ENCODE measurements at places on chromosomes 1 and 21.

- no peak for DNase-seq
Measured at GRCh38 chr1:36737767-36738166, 255.1 kb upstream of the CSF3R start.

GRCh38 chr1:34929853-34930701, 627 bp upstream of the DLGAP3 start:
- no peak for DNase-seq

DNA sequence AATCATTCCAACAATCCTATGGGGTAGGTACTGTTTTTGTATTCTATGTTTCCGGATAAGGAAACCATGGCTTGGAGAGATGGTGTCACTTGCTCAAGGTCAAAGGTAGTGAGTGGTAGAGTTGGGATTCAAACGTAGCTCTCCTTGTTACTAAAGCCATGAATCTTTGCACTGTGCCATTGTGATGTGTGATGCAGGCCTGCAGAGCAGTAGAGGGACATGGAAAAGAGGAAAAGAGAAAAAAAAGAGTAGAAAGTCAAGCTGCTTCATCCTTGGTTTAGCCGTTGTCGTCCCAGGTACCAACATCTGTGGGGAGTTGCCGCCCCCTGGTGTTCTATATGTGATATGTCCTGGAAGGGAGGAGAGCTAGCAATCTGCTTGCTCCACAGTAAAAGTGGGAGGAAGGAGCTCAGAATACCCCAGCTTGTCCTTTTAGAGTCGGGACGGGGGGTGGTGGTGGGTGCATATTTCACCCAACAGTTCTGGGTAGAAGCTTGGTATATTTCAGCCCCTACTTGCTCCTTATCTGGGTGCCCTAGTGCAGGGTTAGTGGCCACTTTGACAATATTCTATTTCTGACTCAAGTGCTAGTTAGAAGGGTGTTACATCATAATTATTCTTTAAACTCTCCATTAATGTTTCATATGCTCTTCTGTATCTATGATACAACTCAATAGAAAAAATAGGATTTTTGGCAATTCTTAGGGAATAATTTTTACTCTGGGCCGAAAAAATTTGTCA, 98.4 kb downstream of the EBNA1BP2 start:
- DNase-seq = peak; percentile 56

DNA sequence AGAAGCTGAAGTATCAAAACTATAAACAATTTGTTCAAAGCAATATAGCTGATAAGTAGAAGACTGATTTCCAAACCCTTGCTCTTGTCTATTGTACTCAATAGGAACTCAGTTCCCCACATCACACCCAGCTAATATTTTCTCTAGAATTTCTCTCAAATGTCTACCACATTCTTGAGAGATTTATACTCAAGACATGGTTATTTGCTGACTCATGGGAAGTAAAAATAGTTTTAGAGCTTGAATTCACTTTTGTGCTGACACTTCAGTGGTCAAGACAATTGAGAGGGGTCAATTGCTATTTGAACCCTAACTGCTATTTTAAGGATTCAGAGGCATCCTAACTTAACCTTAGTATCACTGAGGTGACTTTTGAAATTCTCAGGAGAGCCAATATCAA, 99.0 kb downstream of the TNNI3K start:
- DNase-seq = no peak

- no peak for DNase-seq
Measured at GRCh38 chr1:174017231-174017970, 4.8 kb downstream of the RC3H1 start.

GRCh38 chr1:22953057-22953739, 19.5 kb downstream of the LACTBL1 start:
- DNase-seq = no peak

- DNase-seq = no peak
Measured at GRCh38 chr1:85318217-85318616, 41.8 kb upstream of the BCL10 start.

GRCh38 chr1:17729909-17730308, 25.2 kb upstream of the ACTL8 start:
- no peak for DNase-seq

GRCh38 chr1:177858332-177858821, 111.5 kb downstream of the SEC16B start:
- no peak for DNase-seq

- DNase-seq = no peak
Measured at GRCh38 chr1:231159963-231160761, 1.7 kb upstream of the TRIM67 start.

GRCh38 chr1:37090671-37091070, 56.4 kb upstream of the GRIK3 start:
- DNase-seq = no peak

- DNase-seq = no peak
Measured at GRCh38 chr1:171953835-171954234, 112.5 kb downstream of the DNM3 start.

GRCh38 chr1:39676948-39677548, 5.1 kb upstream of the NT5C1A start:
- DNase-seq = no peak

DNA sequence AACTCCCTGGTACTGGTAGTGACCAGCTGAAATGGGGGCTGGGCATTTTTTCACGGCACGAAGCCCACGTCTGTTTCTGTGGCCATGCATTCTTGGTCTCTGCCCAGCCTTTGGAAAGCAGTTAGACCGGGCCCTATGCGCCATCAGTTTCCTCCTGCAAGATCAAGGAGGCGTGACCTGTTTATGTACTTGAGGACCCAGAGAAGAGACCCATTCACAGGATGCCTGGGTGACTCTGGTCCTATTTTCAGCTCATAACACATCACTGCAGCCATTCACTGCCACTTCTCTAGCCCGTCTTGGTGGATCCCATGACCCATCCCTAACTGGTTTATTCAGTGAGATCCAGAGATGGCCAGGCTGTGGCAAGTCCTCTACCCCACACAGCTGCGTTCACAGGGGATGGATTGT, 70.4 kb downstream of the SPSB1 start:
- DNase-seq = no peak

DNA sequence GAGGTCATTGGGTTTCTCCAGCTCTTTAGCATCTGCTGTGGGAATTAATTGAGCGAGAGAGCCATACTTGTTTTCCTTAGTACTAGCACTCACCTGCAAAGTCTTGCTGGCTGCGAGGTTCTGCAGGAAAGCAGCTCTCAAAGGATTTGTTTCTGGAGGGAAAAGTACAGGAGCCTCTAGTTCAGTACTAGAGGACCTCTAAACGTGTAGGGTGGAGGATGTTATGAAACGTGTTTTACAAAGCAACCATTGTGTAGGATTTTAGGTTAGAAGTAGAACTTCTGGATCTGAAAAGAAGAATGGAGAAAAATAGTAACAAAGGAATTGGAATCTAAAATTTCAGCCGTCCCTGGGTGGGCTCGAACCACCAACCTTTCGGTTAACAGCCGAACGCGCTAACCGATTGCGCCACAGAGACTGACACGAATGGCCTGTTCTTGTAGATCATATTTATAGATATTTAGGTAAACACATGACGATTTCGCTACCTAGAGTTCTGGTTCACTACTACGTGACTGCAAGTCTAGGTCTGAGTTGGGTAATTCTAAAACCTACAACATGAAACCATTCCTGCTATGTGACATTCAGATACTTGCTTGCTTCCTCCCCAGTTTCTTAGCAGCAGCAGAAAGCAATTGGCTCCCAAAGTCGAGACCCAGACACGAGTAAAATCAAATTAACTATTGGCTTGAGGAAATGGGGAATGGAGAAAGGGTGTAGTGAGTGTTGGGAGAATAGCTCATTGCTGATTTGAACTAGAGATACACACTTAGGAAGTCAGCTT, 60.2 kb upstream of the CFAP126 start:
- DNase-seq = no peak

DNA sequence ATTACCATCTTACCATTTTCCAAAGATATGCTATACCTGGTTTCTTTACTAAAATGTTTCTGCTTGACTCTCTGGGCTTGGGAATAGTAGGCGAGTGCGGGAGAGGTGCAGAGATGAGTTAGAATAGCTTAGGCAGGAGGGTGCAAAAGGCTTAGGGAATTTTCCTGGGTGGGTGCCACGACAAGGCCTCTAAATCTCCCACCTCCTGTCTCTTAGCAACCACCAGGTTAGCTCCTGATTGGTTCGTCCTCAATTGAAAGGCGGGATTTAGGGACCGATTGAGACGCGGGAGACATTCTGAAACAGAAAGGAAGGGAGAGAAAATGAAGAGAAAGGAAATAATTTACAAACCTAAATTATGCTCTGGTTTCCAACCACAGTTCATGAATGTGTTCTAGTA, 3.1 kb downstream of the ACKR1 start:
- no peak for DNase-seq

GRCh38 chr1:66022904-66023620, 230.4 kb downstream of the PDE4B start:
- no peak for DNase-seq

Measured in activated T-helper 1 cell treated with anti-CD3 and anti-CD28 coated beads, Interleukin-2, amount 50 U/mL, for 16 hours (primary cell).